Umbilical cord (tissue), 2 donors: ENCODE measurements at places on chromosomes 5 and 9.

- DNase-seq: peak; percentile 52
Observed at GRCh38 chr5:160287378-160288051, 24.8 kb downstream of the CCNJL start.

DNA sequence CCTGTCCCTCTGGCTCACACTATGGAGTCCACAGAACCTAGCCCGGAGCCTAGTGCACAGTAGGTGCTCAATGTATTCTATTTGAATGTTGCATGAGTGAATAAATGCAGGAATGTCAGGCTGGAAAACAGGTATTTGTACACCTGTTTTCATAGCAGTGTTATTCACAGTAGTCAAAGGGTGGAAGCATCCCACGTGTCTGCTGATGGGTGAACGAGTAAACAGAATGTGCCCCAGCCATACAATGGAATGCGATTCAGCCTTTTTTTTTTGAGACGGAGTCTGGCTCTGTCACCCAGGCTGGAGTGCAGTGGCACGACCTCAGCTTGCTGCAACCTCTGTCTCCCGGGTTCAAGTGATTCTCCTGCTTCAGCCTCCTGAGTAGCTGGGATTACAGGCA, 31.5 kb upstream of the IER5L start:
- no peak for DNase-seq

- DNase-seq: no peak
Observed at GRCh38 chr9:79985264-79985663, 413.5 kb downstream of the TLE4 start.

DNA sequence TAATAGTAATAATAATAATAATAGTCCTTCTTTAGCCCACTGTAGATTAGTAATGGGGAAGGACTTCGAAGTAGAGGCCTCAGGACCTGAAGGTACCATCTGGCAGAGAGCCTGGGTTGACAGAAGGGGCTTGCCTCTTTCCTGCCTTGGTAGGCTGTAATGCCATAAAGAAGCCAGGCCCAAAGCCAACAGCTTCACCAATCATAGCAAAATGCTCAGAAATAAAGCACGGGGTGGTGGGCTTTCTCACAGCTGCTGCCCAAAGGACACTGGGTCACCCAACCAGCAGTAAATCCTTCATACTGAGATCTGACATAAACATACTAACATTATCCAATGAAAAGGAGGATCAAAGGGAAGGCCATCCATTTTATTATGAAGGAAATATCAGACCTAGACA, 70.7 kb downstream of the SUSD1 start:
- no peak for DNase-seq

- no peak for DNase-seq
Observed at GRCh38 chr9:14281136-14281795, 32.7 kb downstream of the NFIB start.

DNA sequence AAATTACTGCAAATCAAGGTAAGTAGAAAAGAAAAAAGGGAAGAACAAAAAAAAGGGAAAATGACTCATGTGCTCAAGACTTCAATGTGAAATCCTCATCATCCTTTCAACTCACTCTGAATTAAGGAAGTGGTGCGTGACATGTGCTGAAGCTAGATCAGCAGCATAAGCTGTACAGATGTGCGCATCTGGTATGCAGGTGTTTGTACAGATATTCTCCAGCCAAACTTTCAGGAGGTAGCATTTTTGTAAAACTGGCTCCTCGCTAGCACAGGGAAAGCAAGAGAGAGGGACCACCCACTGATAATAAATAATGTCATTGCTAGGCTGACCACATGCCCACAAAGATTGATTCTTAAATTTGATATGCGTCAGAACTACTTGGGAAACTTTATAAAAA, 253.9 kb upstream of the RGMB start:
- DNase-seq: no peak

- DNase-seq: peak; percentile 76
Observed at GRCh38 chr5:139361835-139362429, 20.3 kb downstream of the PAIP2 start.

DNA sequence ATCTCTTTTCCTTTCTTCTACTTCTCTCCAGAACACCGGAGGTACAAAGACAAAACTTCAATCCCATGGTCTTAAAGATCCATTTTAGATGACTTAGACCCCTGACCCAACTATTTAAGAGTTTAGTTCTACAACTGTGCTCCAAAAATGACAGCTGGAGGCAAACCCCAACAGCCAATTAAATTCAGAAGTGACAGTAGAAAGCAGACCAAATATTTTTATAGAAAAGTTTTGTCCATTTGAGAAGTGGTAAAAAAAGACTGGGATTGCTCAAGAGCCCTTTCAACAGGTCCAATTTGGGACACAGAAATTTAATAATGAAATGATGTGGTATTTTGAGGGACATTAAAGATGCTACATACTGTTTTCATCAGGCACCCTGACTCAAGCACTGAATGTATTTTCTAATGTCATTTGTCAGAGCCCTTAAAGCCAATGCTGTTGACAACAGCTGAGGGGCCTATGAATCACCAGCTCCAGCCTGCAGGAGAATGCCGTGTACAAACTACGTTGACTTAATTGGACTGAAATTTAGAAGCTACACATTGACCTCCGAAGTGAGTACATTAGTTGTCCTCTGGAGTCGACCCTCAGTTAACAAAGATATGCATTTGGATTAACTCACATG, 147.5 kb upstream of the PIK3R1 start:
- DNase-seq: no peak

GRCh38 chr5:132456296-132456986, 34.1 kb downstream of the IRF1 start:
- no peak for DNase-seq

DNA sequence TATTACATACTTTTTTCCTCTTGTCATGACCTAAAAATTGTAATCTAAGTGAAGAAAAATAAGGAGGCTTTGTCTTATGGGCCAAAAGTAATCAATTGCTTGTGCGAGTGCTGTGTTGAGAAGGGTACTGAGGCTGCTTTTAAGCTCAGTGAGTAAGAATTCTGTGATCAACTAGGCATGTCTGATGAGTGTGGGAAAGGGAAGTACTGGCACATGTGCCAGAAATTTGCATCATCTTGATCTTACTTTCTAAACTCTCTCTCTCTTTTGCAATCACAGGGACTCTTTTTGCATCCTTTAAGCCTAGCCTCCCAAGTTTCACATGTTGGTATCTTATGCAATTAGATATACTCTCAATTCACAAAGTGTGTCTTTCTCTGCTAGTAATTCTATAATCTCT, 329.9 kb downstream of the KIF4B start:
- no peak for DNase-seq

GRCh38 chr9:378263-378662, 163.6 kb downstream of the DOCK8 start:
- DNase-seq: no peak

DNA sequence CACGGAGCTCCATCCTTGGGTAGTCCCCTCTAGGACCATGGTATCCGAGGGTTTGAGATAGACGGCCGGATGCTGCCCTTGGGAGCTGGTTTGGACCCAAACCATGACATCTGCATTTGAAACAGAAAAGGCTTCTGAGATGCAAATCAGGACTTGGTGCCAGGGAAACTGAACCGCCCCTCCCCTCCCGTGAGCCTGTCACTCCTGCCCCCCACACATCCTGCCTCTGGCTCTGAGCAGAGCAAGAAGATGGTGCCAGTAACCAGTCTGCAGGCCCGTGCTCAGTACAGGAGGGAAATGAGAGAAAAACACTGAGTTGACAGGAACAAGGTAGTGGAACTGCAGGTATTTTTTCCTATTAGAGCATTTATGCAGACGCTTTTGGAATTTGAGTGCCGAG, 18.6 kb downstream of the ARPC5L start:
- DNase-seq: no peak

- peak; percentile 58 for DNase-seq
Observed at GRCh38 chr9:2859776-2860379, 16.0 kb upstream of the PUM3 start.

DNA sequence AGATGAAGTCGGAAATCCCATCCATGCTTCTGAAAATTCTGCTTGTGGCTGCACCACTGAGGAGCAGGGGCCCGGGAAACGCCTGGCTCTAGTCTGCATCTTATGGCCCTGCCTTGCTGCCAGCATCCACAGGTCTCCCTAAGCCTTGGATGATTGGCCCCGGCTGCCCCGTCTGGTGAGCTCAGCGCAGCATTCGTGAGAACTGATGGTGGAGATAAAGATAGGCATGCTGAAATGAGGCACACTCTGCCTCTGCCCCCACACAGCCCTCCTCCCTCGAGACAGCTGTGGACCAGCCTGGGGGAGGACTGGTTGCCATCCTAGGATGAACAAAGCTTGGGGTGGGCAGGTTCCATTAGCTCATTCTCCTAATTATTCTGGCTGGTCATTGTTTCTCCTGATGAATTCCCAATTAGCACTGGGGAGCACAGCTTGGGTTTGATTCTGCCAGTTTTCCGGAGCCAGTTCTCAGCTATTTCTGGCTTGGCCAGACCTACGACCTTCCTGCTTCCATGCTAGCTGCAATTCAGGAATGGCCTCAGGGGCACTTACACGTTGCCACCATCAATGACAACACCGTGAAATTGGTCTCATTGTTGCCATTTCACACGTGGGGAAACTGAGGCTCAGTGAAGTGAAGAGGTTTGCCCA, 62.8 kb upstream of the CPEB4 start:
- DNase-seq: peak; percentile 24

- DNase-seq: no peak
Observed at GRCh38 chr5:10621832-10622231, 58.0 kb downstream of the ANKRD33B start.
